Activated naive CD4-positive, alpha-beta T cell treated with anti-CD3 and anti-CD28 coated beads, Interleukin-2, amount 10 ng/mL, durations not matched to agents 7 days and 5 days (primary cell): ENCODE measurements at places on chromosomes 13 and 19.

GRCh38 chr13:110841406-110841805, 73.5 kb downstream of the ANKRD10 start:
- DNase-seq: no peak

- no peak for DNase-seq
Observed at GRCh38 chr13:71517004-71517403, 350.0 kb downstream of the DACH1 start.

DNA sequence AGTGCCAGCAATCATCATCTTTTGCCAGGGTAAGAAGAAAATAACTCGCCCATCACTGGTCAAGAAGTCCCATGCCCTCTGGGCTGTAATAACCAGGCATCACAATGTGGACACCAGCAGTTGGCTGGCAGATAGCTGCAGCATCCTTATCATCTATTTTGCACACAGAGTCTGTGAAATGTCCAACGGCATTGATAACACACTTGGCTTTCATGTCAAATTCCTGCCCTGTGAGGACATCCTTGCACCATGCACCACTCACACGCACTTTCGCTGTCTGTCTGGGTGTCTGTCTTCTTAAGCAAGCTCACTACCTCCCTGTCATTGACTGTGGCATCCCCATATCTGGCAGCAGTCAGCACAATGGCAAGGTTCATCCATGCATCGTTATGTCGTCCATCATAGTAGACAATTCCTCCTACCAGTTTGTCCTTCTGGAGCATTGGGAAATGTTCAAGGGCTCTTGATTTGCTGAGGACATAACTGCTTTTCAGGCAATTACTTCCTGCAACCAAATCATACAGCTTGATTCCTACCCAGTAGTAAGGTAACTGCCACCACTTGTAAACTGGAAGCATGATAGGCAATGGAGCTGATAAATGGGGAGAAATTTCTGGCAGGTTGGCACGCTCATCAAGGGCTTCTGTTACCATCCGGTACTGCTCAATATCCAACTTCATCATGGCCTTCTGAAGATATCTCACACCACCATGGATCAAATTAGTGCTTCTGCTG, 6.8 kb upstream of the ZSCAN5A start:
- no peak for DNase-seq

- no peak for DNase-seq
Observed at GRCh38 chr19:33646306-33646705, 24.6 kb downstream of the CHST8 start.

GRCh38 chr19:29529646-29530539, 4.1 kb downstream of the VSTM2B start:
- DNase-seq: no peak

DNA sequence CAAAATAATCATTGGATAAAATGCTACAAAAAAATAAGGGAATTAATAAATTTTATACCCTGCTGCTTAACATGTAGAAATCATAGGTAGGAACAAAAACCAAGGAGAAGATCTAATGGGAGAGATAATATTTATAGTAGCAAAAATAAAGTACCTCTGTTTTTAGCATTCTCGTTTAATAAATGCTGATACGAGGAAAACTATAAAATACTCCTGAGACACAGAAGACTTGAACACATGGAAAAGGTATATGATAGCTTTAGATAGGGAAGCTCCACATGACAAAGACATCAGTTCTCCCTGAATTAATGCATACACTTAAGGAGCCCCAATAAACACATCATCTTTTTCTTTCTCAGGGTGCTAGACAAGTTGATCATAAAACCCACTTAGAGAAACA, 44.6 kb upstream of the MCF2L start:
- no peak for DNase-seq

- DNase-seq: no peak
Observed at GRCh38 chr19:16891696-16892382, 3.0 kb downstream of the F2RL3 start.

DNA sequence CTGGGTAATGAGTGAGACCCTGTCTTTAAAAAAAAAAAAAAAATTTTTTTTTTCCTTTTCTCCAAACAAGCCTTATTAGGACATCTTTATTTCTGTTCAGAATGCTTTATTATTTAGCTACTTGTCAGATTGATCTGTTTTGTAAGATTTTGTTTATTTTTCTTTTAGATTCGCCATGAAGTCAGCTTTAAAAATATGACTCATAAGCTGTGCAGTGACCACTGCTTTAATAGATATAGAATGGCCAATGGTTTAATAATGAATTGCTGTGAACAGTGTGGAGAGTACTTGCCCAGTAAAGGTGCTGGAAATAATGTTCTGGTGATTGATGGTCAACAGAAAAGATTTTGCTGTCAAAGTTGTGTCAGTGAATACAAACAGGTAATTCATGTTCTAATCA, 47.7 kb downstream of the ZMYM2 start:
- no peak for DNase-seq

- no peak for DNase-seq
Observed at GRCh38 chr13:22644941-22645340, 535.8 kb upstream of the SGCG start.

GRCh38 chr13:33616130-33616529, 201.8 kb upstream of the RFC3 start:
- no peak for DNase-seq

GRCh38 chr19:17441241-17442021, 7.0 kb downstream of the TMEM221 start:
- peak; percentile 35 for DNase-seq

GRCh38 chr19:46471811-46472543, 614 bp upstream of the PNMA8A start:
- no peak for DNase-seq

GRCh38 chr13:77698201-77699058, 943 bp downstream of the SLAIN1 start:
- DNase-seq: peak; percentile 63

DNA sequence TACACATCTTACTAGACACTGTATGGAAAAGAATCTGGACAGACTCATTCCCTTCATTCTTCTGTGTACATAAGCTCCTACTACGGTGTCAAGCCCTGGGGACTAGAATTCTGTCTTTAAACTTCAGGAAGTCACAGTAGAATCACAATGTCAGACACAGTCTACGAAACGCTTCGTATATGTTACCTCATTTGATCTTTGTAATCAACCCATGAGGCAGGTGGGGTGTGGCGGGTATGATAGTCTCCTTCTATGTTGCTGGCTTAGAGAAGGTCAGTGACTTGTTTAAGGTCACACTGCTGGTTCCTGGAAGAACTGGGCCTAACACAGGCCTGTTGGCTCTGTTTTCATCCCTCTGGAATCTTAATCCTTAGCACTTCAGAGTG, 32.2 kb upstream of the TPT1 start:
- no peak for DNase-seq

DNA sequence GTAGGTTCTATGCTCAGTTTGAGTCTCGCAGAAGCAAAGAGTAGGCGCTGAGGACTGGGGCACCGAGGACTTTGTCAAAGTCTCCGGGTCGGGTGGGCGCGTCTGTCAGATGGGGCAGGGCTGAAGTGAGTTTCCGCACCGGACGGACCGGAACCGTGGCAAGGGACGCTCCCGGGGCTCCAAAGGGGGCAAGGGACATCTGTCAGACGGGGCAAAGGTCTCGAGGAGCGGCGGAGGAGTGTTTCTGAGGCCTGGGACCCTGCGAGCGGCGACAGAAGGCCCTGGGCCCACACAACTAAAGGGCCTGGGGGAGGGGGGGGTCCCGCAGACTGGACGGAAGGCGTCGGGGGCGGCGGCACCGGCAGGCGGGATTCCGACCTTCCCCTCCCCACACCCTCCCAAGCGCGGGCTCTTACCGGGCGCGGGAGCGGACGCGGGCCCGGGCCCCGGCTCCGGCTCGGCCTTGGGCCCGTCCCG, 13.3 kb upstream of the AKAP8L start:
- DNase-seq: peak; percentile 56

GRCh38 chr19:3656747-3657394, 30.3 kb upstream of the CACTIN start:
- no peak for DNase-seq

GRCh38 chr19:1855828-1856255, 7.5 kb downstream of the KLF16 start:
- peak; percentile 60 for DNase-seq

DNA sequence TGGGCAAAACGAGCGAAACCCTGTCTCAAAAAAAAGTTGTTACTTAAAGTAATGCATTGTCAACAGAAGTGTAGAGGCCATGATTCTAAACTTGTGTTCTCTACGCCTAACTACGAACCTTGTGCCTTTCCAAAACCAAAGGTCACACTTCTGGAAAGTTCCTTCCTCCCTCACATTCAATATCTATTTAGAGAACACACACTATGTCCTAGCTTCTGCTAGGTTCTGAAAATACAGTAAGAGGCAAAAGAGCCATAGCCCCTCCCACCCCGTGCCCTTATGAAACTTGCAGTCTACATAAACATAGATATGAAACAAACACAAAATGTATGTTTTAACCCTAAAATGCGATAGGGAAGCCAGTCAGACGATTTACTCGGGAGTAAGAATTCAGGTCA, 36.4 kb downstream of the RNF6 start:
- no peak for DNase-seq

- DNase-seq: no peak
Observed at GRCh38 chr13:106493533-106494220, 41.8 kb downstream of the EFNB2 start.

DNA sequence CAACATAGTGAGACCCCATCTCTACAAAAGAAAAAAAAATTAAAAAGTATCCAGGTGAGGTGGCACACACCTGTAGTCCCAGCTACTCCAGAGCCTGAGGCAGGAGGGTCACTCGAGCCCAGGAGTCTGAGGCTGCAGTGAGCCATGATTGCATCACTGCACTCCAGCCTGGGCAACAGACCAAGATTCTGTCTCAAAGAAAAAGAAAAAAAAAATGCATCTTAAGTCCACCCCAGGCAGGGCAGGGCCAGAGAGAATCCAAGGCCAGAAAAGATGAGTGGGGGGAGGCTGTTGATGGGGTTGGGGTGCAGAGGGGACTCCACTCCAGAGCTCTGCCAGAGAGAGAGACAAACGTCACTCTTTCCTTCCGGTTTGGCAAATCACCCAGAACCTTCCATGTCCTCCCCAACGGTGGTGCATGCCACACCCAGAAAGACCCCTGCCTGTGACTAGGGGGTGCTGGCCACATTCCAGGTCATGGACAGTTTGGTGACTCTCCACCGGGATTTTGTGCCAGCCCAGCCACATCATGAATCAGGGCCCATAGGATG, 431 bp downstream of the FUT3 start:
- DNase-seq: no peak
